ENCODE measurements at places on chromosomes 13 and 19.

DNA sequence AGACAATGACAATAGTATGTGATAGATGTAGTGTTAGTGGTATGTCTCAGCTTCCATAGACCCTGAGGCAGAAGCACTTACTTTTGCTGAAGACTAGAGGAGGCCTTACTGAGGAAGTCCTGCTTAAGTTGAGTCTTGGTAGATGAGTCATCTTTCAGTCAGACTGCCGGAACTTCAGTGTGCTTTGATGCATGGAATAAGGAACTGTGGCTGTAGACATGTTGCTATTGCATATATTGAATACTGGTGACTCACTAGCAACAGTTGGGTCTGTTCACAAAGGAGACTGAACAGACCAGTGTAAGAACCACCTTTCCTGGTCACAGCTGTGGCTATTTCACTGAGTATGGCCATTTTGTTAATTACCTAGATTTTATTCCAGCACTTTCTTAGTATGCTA is 1000.6 kb downstream of the OLFM4 start:
- no peak for DNase-seq

- DNase-seq: no peak
These were observed 2065.7 kb upstream of the PCDH20 start for GRCh38 chr13:63481334-63481733.

DNA sequence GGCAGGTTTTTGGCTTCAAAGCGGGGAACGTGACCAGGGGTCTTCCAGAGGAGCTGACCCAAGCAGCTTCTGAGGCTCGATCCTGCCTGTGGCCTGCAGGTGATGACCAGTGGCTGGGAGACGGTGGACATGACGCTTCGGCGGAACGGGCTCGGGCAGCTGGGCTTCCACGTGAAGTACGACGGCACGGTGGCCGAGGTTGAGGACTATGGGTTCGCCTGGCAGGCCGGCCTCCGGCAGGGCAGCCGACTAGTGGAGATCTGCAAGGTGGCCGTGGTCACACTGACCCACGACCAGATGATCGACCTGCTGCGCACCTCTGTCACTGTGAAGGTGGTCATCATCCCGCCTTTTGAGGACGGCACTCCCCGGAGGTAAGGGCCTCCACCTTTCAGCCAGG is 93.6 kb downstream of the DPF1 start:
- DNase-seq: no peak

GRCh38 chr19:41740415-41741243 is 14.7 kb upstream of the CEACAM6 start:
- DNase-seq: no peak

DNA sequence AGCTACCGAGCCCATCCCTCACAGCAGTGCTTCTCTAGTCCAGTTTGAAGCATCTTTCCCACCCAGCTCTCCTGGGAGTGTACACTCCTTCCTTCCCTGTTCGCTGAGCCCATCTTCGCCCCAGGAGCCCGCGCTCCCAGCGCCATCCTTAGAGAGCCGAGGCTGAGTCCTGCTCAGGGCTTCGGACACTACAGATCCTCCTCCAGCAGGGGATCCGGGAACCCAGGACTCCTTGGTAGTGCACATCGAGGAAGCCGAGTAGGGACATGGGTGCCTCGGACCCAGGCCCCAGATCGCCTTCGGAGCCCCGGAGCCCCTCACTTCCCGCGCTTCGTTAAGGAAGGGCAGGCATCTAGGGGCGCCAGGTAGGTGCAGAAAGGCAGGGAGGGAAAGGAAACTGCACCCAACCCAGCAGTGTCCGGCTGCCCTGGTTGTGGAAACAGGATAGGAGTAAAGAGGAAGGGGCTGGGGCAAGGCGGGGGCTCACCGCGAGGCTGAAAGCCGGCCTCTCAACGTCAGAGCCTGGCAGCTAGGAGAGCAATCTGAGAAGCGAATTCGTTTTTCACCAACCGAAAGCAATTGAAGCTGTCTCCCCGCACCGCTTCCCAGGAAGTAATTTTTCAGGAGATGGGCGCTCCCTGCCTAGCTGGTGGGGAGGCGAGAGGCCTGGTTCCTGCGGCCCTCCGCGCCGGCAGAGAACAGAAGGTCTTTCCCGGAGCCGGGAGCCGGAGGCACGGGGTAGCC is 1.0 kb downstream of the PDX1 start:
- no peak for DNase-seq

DNA sequence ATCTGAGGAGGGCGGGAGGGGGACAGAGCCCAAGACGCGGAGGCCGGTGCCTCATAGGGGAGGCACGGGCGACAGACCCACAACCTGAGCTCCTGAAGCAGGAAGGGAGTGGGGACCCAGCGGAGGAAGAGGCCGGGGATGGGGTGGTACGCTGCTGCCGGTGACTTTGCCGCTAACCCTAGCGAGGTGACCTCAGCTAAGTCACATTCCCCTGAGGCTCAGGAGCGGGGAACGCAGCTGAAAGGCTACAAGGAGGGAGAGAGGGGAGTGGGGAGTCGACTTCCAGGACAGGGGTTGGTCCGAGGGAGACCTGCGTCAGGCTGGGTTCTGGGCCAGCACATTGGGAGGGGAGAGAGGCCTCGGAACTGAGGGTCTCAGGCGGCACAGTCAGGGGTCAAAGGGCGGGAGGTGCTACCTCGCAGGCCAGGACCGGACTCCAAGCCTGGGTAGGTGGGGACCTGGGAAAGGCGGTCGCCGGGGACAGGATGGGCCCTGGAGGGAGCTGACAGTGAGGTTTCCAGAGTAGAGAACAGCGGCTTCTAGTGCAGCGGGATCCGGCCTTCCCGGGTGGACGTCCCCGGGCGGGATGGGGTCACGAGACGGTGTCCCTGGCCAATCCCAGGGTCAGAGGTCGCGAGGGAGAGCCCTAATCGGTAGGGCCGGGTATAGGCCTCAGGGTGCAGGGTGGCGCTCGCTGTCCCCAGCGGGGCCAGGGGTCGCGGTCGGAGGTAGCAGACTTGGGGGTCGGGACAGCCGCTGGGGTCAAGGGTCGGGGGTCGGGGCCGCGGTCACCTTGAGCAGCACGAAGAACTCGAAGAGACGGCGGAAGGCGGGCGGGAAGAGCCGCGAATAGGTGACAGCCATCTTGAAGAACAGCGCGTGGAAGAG is 699 bp downstream of the TMEM259 start:
- DNase-seq: no peak

DNA sequence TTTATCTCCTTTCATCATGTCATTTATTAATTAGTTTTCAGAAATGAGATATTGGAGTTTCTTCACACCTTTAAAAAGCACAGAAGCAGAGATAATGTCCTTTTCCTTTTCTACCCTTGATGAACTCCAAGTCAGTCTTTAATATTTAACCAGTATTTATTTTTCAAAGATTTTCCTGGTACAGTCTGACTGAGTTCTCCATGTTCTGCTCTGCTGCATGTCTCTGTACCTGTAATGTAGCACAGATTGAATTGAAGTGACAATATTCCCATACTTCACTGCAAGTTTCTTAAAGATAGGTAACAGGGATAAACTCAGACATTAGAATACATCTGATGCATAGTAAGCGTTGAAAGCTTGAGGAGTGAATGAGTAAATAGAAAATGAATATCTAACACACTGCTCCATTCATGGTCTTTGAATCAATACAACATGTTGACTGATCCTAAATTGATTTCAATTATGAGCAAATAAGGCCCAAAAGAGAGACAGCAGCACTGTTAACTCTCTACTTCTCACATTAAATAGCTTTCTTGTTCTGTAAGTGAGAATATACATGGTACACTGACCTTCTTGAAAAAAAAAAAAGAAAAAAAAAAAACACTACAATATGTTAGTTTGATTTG is 1323.6 kb upstream of the PRR20A start:
- no peak for DNase-seq

GRCh38 chr13:26914624-26915023 is 154.0 kb upstream of the GPR12 start:
- no peak for DNase-seq

DNA sequence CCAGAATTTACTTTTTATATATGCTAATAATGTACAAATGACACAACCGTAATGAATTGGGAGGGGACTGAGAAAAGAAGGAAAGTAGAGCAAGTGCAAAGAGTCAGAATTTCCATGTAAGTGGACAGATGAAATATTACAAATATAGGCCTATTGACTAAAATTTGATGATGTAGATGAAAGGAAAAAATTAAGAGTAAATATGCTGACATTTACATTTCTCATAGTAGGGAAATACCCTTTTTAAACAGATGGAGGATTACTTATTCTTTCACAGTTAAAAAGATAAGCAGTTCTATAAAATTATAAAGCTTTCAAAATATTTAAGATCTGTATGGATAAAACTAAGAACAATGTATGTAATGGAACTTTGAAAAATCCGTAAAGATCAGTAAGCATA is 185.4 kb downstream of the NBEA start:
- DNase-seq: no peak

DNA sequence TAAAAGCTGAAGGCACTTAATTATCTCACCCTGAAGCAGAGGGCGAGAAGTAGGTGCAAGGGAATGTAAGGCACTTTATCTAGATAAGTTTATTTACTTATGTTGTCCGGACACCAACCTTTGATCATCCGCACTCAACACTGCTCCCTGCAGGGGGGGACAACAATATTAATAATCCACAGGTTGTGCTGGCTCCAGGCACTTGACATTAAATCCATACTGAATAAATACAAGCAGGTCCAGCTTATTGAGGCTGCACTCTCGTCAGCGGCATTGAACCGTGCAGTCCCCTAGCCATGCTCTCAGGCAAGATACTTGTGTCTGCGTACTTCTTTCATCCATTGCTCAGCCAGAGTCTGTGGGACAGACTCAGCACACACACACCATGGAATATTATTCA is 374.5 kb upstream of the NBEA start:
- DNase-seq: no peak

- no peak for DNase-seq
These were observed 831 bp downstream of the PGPEP1 start for GRCh38 chr19:18340990-18341868.

DNA sequence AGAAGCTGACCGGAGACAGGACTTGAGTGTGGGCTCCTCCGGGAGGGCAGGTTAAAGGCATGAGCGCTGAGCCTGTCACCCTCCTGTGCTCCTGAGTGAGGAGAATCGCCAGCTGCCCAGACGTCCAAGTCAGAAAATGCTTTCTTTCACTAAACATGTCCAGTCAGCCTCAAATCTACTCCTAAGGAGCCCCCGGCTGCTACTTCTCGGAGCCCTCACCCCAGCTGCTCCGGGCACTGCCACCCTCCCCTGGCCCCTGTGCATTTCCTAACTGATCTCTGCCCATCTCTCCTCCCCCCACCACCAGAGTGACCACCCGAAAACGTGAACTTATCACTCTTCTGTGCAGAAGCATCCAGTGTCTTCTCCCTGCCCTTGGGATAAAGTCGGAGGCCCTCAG is 277.5 kb upstream of the SOX1 start:
- DNase-seq: no peak

DNA sequence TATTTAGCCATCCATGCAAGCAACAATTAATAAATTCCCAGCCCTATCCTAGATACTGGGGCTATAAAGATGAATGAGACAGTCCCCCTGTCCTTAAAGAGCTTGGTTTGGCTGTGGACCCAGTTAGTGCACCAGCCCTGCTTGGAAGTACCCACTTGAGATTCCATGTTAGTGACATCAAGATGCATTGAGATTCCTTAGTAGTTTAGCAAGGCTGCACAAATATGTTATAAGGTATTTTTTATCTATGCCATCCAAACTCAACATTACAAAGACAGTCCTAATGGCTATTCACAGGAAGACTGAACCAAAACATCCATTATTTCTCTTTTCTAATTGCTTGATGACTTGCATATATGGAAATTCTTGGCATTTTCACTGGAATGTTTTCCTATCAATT is 48.8 kb upstream of the RAP2A start:
- DNase-seq: no peak

GRCh38 chr19:531009-531752 is 379 bp upstream of the CDC34 start:
- DNase-seq: no peak

- DNase-seq: no peak
These were observed 23.7 kb downstream of the NAA16 start for GRCh38 chr13:41334810-41335209.

DNA sequence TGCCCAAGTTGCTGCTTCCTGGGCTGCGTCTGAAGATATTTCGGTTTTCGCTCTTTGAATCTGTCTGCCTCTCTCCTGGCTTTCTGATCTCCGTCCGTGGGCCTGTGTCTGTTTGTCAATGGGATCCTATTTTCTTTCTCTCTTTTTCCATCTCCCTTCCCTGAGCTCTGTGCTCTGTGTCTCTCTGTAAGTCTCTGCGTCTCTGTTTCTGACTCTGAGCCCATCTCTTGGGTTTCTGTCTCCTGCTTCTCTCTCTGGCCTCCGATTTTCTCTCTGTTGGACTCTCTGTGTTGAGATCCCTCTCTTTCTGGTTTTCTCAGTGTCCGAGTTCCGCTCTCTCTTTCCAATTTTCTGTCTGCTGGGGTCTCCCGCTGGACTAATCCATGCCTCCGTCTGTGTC is 1.7 kb downstream of the PRKCG start:
- DNase-seq: no peak

- no peak for DNase-seq
These were observed 225.8 kb downstream of the OXGR1 start for GRCh38 chr13:96768524-96768923.

GRCh38 chr13:113789167-113789566 is 30.1 kb downstream of the TMEM255B start:
- DNase-seq: no peak

DNA sequence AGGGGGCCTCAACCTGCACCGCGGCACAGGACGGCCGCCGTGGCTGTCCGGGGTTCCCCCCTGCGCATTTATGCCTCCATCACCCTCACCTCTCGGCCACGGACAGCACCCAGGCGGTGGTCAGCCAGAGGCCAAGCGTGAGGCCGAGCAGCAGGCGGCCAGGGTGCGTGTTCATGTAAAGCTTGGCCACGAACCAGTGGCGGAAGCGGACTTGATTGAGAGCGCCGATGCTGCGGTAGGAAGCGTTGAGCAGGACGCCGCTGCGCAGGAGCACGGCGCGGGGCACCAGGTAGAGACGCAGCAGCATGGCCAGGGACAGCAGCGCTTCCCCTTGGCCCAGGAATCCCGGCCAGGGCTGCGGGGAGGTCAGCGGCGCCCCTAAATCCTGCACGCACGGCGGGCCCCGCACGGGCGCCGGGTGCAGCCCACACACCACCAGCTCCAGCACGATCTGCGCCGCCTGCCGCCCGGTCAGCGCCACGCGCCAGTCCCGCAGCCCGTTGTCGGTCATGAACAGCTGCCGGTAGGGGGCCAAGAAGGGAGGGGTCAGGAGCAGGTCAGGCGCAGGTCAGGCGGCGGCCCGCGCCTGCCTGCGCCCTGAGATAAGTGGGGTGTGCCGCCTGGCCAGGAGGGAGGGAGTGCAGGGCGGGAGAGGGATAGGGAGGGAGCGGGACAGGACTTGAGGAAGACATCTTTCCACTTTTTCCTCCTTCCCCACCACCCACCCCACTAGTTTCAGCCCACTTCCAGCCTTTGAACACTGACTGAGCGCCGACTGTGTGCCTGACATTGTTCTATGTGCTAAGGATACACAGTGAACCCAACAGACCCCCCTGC is 6.5 kb downstream of the KCNN4 start:
- no peak for DNase-seq
